ENCODE measurements at places on chromosomes 1 and 21.
A peak's percentile ranks its signal among the peaks of the same experiment; 100 is the strongest.

DNA sequence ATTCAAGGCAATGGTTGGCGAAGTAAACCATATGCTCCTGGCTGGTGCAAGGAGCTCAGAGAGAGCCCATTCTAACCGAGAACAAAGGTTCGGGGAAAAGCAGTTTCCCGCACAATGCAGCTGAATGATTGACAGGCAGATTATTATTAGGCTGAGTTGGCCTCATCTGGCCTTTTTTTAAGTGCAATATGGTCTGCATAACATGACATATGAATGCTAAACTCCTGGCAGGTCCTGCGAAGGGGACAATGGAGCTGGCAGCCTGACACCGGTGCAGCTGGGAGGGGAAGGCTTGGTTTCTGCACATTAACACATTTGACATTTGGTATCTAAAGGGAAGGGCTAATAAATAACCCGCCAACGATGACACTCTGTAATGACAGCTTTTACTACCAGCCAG, 92.0 kb downstream of the MIS18A start:
- no peak overlapping the region for H3K4me3 ChIP-seq
- H3K4me1 ChIP-seq = no peaks in the 10 kb centered on the region
- H3K36me3 ChIP-seq = no peaks in the 10 kb centered on the region
- no peak for DNase-seq
- H3K27ac ChIP-seq = no peak overlapping the region

DNA sequence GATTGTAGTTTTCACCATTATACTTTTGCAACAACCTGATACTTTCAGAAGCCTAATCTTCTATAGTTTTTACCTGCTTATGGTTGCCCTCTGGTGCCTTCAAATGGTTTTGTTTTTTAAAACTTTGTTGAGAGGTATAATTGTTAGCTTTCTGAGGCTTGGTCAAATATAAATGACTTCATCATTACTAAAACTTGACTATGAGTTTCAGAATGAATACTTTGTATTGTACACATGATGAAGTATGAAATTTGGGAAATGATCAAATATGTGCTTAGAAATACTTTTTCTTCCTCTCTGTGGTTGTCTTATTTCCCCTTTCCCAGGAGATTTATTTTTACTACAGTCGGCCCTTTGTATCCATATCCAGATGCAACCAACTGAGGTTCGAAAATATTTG, 151.8 kb upstream of the B3GALT2 start:
- H3K4me3 ChIP-seq = no peak overlapping the region
- H3K4me1 ChIP-seq = peaks cover 6% of the 10 kb centered on the region
- no peaks in the 10 kb centered on the region for H3K36me3 ChIP-seq
- DNase-seq = no peak
- no peaks in the 10 kb centered on the region for H3K27me3 ChIP-seq
- H3K27ac ChIP-seq = no peak overlapping the region

- DNase-seq = peak; percentile 70
- no peaks in the 10 kb centered on the region for H3K27me3 ChIP-seq
- H3K4me1 ChIP-seq = peaks cover 11% of the 10 kb centered on the region
- H3K27ac ChIP-seq = no peak overlapping the region
- H3K4me3 ChIP-seq = no peak overlapping the region
- no peaks in the 10 kb centered on the region for H3K36me3 ChIP-seq
Measured at GRCh38 chr1:227895828-227896685, 51.7 kb downstream of the WNT9A start.

DNA sequence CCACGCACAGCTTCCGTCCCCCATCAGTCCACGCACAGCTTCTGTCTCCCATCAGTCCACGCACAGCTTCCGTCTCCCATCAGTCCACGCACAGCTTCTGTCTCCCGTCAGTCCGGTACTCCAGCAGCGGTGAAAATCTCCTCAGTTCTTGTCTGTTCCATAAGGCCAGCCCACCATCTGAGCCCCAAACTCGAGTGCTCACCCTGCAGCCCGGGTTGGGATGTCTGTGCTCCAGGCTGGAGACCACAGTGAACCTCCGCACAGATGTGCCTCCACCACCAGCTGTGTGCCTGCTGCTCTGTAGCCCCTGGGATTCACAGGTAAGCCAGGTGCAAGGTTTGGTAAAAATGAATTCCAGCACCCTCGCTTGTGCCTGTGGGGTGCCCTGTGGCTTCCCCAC, 258.6 kb downstream of the NPHP4 start:
- DNase-seq = peak; percentile 29
- no peak overlapping the region for H3K4me3 ChIP-seq
- H3K27me3 ChIP-seq = no peaks in the 10 kb centered on the region
- no peaks in the 10 kb centered on the region for H3K4me1 ChIP-seq

GRCh38 chr21:42423197-42423675, 19.5 kb downstream of the UBASH3A start:
- DNase-seq = no peak
- no peaks in the 10 kb centered on the region for H3K4me1 ChIP-seq
- no peaks in the 10 kb centered on the region for H3K36me3 ChIP-seq
- no peaks in the 10 kb centered on the region for H3K27me3 ChIP-seq
- no peak overlapping the region for H3K27ac ChIP-seq

- no peak overlapping the region for H3K27ac ChIP-seq
- no peak overlapping the region for H3K4me3 ChIP-seq
- no peak for DNase-seq
- no peaks in the 10 kb centered on the region for H3K27me3 ChIP-seq
- H3K36me3 ChIP-seq = no peaks in the 10 kb centered on the region
- H3K4me1 ChIP-seq = no peaks in the 10 kb centered on the region
Measured at GRCh38 chr1:16006010-16006409, 2.0 kb downstream of the SRARP start.

- H3K27ac ChIP-seq = no peak overlapping the region
- no peak overlapping the region for H3K4me3 ChIP-seq
- no peak for DNase-seq
- H3K4me1 ChIP-seq = peaks cover 4% of the 10 kb centered on the region
- no peaks in the 10 kb centered on the region for H3K36me3 ChIP-seq
Measured at GRCh38 chr1:3307359-3307758, 147.1 kb upstream of the ARHGEF16 start.

- DNase-seq = no peak
- no peaks in the 10 kb centered on the region for H3K27me3 ChIP-seq
- no peaks in the 10 kb centered on the region for H3K36me3 ChIP-seq
- peak overlapping the region; percentile 83 for H3K27ac ChIP-seq
- H3K4me1 ChIP-seq = peaks cover 43% of the 10 kb centered on the region
- H3K4me3 ChIP-seq = no peak overlapping the region
Measured at GRCh38 chr21:44912158-44912473, 8.6 kb downstream of the ITGB2 start.

GRCh38 chr1:60129911-60130310, 56.3 kb upstream of the C1orf87 start:
- H3K4me1 ChIP-seq = no peaks in the 10 kb centered on the region
- no peaks in the 10 kb centered on the region for H3K36me3 ChIP-seq
- no peaks in the 10 kb centered on the region for H3K27me3 ChIP-seq
- no peak overlapping the region for H3K27ac ChIP-seq
- H3K4me3 ChIP-seq = no peak overlapping the region

DNA sequence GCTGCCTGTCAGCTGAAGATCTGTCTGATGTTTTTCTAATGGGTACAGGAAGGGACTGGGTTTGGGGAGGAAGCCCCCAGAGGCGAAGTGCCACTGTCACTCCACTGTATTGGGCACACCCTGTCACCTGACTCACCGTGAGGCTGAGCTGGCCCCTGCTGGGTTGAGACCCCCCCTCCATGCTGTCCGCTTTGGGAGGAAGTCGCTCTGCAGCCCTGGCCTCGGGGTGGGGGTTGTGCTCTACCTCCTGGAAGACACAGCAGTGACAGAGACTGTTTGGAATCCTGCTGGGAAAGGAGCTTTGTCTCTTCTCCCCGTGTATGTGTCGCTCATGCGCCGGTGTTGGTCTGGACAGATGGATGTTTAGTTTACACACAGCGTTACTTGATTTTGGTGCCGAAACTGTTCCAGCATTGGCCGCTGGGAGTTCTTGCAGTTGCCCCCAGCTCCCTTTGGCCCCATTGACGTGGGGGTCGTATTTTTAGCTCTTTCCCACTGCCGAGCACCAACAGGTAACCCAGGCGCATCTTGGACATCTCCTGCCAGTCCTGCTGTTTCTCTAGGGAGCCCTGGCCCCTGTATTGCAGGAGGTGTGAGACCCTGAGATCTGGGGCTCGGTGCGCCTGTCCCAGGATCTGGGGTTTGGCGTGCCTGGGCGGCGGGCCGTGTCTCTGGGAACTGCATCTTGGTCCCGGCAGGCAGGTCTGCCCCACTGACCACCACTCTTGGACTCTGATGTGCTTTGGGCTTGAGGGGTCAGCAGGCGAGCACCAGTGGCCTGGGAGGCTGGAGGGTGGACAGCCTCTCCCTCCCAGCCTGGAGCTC, 30.3 kb downstream of the SLX9 start:
- peaks cover 4% of the 10 kb centered on the region for H3K36me3 ChIP-seq
- peak; percentile 77 for DNase-seq
- H3K27me3 ChIP-seq = no peaks in the 10 kb centered on the region
- peak overlapping the region; percentile 47 for H3K27ac ChIP-seq
- H3K4me3 ChIP-seq = no peak overlapping the region
- H3K4me1 ChIP-seq = no peaks in the 10 kb centered on the region

DNA sequence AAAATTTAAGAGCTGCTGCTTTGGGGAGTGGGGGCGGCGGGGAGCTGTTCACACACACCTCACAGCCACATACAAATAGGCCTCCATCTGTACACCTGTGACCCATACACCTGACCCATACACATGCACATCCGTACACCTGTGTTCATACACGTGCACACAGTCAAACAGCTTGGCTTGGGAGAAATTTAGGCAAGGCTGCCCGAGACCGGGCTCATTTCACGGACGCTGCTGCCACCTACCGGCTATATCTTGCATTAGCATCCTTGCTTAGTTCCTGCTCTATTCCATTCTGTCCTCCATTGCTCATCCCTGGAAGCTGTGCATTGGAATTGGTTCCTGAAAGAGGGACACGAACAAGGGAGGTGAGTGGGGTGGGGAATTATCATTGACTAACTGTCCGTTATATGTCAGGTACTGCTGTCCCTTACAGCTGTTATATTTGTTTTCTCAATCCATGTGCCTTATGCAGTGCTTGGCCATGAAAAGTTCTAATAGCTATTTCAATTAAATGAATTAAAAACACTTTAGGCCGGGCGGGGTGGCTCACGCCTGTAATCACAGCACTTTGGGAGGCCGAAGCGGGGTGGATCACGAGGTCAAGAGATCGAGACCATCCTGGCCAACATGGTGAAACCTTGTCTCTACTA, 37.1 kb upstream of the EPB41 start:
- H3K27me3 ChIP-seq = no peaks in the 10 kb centered on the region
- H3K4me1 ChIP-seq = no peaks in the 10 kb centered on the region
- H3K36me3 ChIP-seq = no peaks in the 10 kb centered on the region
- DNase-seq = peak; percentile 84
- H3K27ac ChIP-seq = no peak overlapping the region
- H3K4me3 ChIP-seq = no peak overlapping the region

- H3K36me3 ChIP-seq = no peaks in the 10 kb centered on the region
- no peak overlapping the region for H3K4me3 ChIP-seq
- no peaks in the 10 kb centered on the region for H3K4me1 ChIP-seq
- DNase-seq = no peak
Measured at GRCh38 chr1:86872086-86872485, 41.8 kb downstream of the SELENOF start.

DNA sequence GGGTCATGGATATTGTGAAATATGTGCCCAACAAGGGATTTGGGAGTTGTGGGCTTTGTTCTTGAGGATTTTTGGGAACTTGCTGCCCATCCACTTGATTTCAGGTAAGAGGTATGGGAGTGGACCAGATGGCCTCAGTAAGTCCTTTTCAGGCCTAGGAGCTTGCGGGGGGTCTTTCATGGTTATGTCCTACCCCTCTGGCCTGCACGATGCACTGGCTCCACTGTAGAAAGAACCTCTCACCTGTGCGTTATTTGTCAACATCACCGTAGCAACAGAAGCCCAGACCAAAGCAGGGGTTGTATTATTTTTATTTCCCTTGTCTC, 8.6 kb downstream of the RIIAD1 start:
- no peak overlapping the region for H3K4me3 ChIP-seq
- no peak overlapping the region for H3K27ac ChIP-seq
- no peaks in the 10 kb centered on the region for H3K27me3 ChIP-seq
- H3K4me1 ChIP-seq = peaks cover 6% of the 10 kb centered on the region
- H3K36me3 ChIP-seq = no peaks in the 10 kb centered on the region

- H3K4me1 ChIP-seq = peaks cover 43% of the 10 kb centered on the region
- H3K4me3 ChIP-seq = no peak overlapping the region
- no peak for DNase-seq
- peak overlapping the region; percentile 38 for H3K27ac ChIP-seq
- H3K27me3 ChIP-seq = no peaks in the 10 kb centered on the region
Measured at GRCh38 chr1:23103001-23103889, 65.4 kb downstream of the LUZP1 start.

- peaks cover 36% of the 10 kb centered on the region for H3K4me1 ChIP-seq
- H3K36me3 ChIP-seq = no peaks in the 10 kb centered on the region
- peak overlapping the region; percentile 59 for H3K27ac ChIP-seq
- H3K27me3 ChIP-seq = no peaks in the 10 kb centered on the region
- DNase-seq = no peak
Measured at GRCh38 chr1:58596631-58597052, 19.6 kb upstream of the TACSTD2 start.

- no peaks in the 10 kb centered on the region for H3K36me3 ChIP-seq
- H3K4me1 ChIP-seq = peaks cover 93% of the 10 kb centered on the region
- peak overlapping the region; percentile 2 for H3K27ac ChIP-seq
- no peak overlapping the region for H3K4me3 ChIP-seq
- no peak for DNase-seq
Measured at GRCh38 chr1:207833956-207834660, 76.8 kb downstream of the CD34 start.

DNA sequence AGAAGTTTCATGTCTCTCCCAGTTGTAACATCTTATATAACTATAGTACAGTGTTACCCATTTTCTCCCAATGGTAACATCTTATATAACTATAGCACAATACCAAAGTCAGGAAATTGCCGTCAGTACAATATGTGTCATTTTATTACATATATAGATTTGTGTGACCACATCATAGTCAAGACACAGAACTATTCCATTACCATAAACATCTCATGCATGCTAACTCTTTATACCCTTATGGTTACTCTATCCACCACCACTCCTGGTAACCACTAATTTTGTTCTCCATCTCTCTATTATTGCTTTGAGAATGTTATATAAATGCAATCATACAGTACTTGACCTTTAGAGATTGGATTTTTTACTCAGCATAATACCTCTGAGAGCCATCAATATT, 120.7 kb downstream of the BACH1 start:
- no peaks in the 10 kb centered on the region for H3K4me1 ChIP-seq
- no peaks in the 10 kb centered on the region for H3K27me3 ChIP-seq
- H3K4me3 ChIP-seq = no peak overlapping the region
- H3K36me3 ChIP-seq = no peaks in the 10 kb centered on the region

DNA sequence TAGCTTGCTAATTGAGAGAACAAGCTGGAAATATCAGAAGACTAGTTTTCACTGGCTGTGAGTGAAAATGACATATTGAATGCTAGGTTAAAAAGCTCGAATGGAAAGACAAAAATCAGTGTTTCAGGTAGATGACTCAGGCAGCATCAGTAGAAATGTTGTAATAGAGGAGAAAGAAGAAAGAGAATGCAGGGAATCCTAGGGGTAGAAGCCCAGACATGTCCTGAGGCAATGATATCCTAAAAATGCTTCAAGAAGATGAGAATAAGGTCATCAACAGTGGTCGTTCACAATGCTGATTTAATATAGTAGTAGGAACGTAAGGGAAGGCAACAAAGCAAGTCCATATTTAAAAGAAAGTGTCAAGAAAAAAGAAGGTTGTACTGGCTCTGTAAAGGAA, 96.7 kb upstream of the HP1BP3 start:
- no peaks in the 10 kb centered on the region for H3K4me1 ChIP-seq
- no peaks in the 10 kb centered on the region for H3K27me3 ChIP-seq

- H3K36me3 ChIP-seq = no peaks in the 10 kb centered on the region
- H3K4me3 ChIP-seq = no peak overlapping the region
- no peak for DNase-seq
Measured at GRCh38 chr1:184661801-184662200, 92.9 kb downstream of the EDEM3 start.

- peak overlapping the region; percentile 47 for H3K27ac ChIP-seq
- peaks cover 19% of the 10 kb centered on the region for H3K4me1 ChIP-seq
- no peaks in the 10 kb centered on the region for H3K27me3 ChIP-seq
- H3K4me3 ChIP-seq = no peak overlapping the region
Measured at GRCh38 chr1:109802136-109802900, 38.6 kb upstream of the EPS8L3 start.
